ENCODE measurements at places on chromosomes 7 and 10.
A peak's percentile ranks its signal among the peaks of the same experiment; 100 is the strongest.

DNA sequence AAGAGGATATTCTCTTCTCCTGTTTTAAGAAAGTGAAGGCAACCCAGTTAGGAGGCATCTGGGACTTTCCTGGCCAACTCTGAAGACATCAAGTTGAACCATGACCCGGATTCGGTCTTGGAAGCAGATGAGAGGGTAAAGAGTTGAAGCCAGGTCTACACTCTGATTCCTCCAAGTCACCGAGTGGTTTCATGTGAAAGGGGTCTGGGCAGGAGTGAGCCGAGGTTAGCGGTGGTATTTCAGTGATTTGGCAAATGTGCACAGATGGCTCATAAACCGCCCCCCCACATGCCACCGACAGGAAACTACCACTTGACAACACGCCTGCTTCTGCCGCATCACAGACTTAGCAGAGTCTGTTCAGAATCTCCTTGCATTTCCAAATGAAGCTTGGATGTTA, 11.4 kb upstream of the REPIN1 start:
- DNase-seq, result peak; percentile 56

DNA sequence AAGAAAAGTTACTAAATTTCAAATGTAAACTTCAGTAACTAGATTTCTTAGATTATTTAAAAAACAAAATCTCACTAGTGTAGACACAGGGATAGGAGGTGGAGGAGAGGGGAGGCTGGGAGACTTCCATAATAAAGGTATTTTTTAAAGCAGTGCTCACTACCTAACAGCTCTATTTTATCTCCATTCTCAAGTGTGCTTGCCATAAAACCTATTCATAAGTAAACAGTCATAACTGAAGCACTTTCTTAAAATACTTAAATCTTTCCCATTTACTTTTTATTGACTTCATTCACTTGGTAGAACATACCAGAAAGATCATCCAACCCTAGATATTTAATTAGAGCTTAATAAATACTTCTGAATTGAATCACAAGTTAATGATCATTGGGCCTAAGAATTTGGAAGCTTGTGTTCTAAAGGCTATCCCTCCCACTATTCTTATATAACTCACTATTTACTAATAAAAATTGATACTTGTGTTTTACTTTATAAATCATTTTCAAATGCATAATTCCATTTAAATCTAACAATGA, 107.4 kb downstream of the SNX13 start:
- DNase-seq, result no peak

DNA sequence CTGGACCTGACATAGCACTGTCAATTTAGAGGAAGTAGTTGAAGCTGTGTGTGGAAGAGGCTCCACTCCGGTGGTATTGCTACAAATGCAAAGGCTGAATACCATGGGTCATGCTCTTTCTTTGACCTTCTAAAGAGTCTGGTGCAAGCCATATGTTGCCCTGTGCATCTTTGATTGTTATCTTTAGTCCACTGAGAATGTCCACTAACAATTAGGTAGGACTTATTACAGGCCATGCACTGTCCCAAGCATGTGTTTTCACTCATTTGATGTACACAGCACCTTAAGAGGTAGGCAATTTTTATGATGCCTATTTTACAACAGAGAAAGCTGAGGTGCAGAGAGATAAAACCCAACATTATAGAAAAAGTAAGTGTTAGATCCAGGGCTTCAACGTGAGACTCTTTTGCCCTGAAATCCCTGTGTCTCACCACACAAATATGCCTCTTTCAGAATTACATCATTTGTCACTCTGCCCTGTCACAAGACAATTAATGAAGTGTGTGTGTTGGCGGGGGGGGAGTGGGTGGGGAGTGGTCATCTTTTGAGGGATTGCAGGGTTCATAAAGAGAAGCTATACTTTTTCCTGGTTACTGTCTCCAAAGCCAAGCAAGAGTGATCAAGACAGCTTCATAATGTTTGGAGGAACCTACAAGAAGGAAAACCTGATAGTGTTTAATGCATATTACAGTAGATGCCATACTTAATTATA, 637.6 kb upstream of the IGFBP3 start:
- no peak for DNase-seq

- no peak for DNase-seq
Observed at GRCh38 chr7:135928136-135928535, 49.0 kb downstream of the MTPN start.

DNA sequence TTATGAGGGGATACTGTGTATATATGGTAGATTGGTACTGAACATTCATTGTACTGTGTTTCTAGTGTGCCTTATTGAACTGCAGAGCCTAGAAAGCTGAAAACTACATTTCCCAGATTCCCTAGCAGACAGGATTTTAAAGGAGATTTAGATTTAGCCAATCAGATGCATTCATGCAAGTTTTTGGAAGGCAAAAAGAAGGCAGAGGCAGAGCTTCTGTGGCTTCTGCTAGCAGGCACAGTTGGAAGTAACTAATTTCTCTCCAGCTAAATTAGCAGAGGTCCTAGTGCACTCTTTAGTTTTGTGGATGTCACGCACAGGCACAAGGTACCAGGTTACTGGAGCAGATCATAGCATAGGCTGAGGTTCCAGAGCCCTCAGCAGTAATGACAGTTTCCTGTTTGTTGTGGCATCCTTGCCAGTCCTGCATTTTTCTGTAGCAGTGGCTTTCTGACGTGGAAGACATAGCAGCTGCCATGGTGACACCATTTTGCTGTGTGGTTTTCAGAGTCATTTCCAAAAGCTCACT, 83.7 kb upstream of the CCDC71L start:
- DNase-seq, result no peak
